ENCODE measurements at places on chromosomes 1 and 21. TPM values are rescaled to one million over a fixed set of nuclear protein-coding genes. Genes with fewer than 3 reads are reported as not detected.
A peak's percentile ranks its signal among the peaks of the same experiment; 100 is the strongest.

DNA sequence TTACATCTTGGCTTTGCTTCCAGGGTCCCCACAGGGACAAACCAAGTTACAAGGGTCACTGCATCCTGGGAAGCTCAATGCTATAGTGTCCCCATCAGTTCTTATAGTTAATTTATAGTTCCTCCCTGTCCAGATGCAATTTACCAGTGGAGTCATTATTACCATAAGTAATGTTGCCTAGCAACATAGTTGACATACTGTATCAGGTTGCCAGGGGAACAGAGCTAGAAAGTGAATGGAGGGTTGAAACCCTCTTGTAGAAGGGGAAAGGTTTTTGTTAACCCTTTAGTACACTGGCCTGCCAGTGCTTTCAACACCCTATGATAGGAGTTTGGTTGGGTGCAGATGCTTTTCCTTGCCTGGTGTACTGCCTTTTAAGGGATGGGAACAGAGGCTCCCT is 34.3 kb upstream of the TTC4 start:
- H3K4me1 ChIP-seq: no peaks in the 10 kb centered on the region
- H3K36me3 ChIP-seq: no peaks in the 10 kb centered on the region
- H3K4me3 ChIP-seq: no peak overlapping the region

- no peak overlapping the region for H3K27ac ChIP-seq
- H3K4me3 ChIP-seq: no peak overlapping the region
- no peaks in the 10 kb centered on the region for H3K36me3 ChIP-seq
- H3K4me1 ChIP-seq: peaks cover 24% of the 10 kb centered on the region
- no peak for DNase-seq
Observed at GRCh38 chr1:236501093-236501492, 22.7 kb upstream of the LGALS8 start.

DNA sequence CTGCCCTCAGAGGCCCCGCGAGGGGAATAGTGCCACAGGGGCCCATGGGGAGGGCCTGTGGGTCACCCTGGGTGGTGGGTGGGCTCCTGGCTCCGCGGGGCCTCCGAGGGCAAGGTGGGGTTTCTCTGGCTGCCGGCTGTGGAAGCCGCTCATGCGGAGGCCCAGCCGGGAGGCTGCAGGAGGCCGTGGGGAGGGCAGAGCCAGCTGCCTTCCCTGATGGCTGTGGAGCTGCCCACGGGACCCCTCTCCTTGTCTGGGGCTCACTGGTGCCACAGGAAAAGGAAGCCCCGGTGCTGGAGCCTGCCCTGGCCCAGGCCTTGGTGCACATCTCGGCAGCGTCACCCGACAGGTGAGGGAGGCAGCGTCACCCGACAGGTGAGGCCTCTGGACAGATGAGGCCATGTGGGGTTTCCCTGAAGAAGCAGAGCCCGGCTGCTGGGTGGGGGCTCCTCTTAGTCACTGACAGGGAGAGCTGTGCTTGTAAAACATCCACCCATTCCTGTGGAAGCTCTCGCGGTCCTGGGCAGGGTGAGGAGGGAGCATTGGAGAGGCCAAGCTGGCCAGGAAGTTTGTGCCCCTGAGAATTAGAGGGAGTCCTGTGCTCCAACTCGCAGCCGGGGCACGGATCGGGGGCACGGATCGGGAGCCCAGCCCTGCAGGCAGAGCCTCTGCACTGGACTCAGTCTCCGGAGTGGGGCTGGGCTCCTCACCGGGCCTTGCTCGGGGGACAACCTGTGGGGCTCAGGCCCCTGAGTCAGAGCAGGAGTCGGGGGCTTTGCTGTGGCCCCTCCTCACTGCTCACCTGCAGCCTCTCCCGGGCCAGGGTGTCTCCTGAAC is 6.1 kb downstream of the MIB2 start:
- no peaks in the 10 kb centered on the region for H3K27me3 ChIP-seq
- H3K27ac ChIP-seq: no peak overlapping the region
- peaks cover 6% of the 10 kb centered on the region for H3K4me1 ChIP-seq
- DNase-seq: no peak

GRCh38 chr1:230232371-230232771 is 165.3 kb downstream of the GALNT2 start:
- no peaks in the 10 kb centered on the region for H3K27me3 ChIP-seq
- no peak overlapping the region for H3K27ac ChIP-seq
- no peak overlapping the region for H3K4me3 ChIP-seq
- no peak for DNase-seq
- peaks cover 5% of the 10 kb centered on the region for H3K36me3 ChIP-seq

DNA sequence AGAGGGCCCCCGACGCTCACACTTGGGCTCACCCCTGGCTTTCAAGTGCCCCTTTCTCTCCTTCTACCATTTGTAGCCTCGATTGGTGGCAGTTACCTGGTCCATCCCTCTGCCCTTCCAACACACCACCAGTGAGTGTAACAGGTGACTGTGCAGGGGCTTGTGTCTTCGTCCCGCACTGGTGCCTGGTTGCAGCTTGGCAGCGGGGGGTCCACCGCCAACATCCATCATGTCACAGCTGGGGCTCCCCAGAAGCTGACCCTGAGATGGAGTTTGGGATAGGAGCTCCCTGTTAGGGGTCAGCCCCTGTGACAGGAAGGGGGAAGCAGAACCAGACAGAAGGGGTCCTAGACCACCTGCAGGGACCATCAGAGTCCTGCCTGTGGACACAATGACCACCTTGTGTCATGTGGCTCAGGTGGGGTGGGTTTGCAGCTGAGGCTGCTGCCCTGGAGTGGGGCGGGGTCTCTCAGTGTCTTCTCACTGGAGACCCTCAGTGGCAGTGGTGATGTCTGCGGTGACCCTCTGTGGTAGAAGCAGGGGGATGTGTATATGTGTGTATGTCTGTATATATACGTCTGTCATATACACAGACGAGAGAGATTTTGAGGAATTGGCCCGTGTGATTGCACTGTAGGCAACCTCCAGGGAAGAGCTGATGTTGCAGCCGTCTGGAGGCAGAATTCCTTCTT is 3.6 kb upstream of the CALML6 start:
- H3K4me3 ChIP-seq: no peak overlapping the region
- H3K27ac ChIP-seq: no peak overlapping the region
- no peaks in the 10 kb centered on the region for H3K27me3 ChIP-seq
- peaks cover 19% of the 10 kb centered on the region for H3K4me1 ChIP-seq
- DNase-seq: no peak
- H3K36me3 ChIP-seq: peaks cover 4% of the 10 kb centered on the region

GRCh38 chr1:63829349-63830327 is 55.8 kb downstream of the ROR1 start:
- DNase-seq: no peak
- H3K4me3 ChIP-seq: no peak overlapping the region
- H3K27me3 ChIP-seq: no peaks in the 10 kb centered on the region
- no peak overlapping the region for H3K27ac ChIP-seq
- H3K4me1 ChIP-seq: peaks cover 33% of the 10 kb centered on the region

DNA sequence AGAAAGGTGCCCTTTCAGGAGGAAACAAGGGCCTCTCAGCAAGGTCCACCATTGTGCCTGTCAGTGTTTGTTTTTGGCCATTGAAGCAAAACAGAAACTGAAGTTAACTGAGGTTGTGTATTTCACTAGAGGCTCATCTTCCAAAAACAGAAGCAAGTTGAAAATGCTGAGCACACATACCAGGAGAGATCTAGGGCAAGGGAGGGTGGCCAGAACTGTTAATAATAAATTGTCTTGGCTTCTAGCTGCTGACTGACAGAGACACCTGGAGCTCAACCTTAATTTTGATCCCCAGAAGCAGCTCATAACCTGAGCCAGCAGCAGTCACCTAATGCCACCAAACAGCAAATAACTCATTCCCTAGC is 5.2 kb downstream of the AGMAT start:
- no peaks in the 10 kb centered on the region for H3K36me3 ChIP-seq
- H3K4me1 ChIP-seq: peaks cover 5% of the 10 kb centered on the region
- no peaks in the 10 kb centered on the region for H3K27me3 ChIP-seq
- H3K4me3 ChIP-seq: no peak overlapping the region
- no peak for DNase-seq

GRCh38 chr1:22798083-22798482 is 87.4 kb downstream of the EPHB2 start:
- no peak for DNase-seq
- no peaks in the 10 kb centered on the region for H3K4me1 ChIP-seq
- no peaks in the 10 kb centered on the region for H3K36me3 ChIP-seq
- no peaks in the 10 kb centered on the region for H3K27me3 ChIP-seq
- no peak overlapping the region for H3K4me3 ChIP-seq

DNA sequence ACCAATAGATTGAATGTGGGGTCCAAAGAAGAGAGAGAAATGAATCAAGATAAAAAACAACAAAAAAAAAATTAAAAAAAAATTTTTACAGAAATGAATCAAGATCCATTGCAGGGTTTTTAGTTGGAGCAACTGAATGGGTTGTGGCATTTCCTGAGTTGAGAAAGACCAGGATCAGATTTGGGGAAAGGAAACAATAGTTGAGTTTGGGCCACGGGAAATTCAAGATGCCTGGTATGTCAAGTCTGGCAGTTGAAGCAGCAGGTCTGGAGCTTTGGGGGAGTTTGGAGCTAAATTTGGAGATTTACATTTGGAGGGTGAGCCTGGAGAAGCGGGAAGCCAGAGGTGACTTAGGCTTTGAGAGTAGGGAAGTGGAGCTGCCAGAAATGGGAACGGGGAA is 22.6 kb downstream of the ATP8B2 start:
- no peak overlapping the region for H3K27ac ChIP-seq
- H3K27me3 ChIP-seq: no peaks in the 10 kb centered on the region
- H3K36me3 ChIP-seq: peaks cover 59% of the 10 kb centered on the region

DNA sequence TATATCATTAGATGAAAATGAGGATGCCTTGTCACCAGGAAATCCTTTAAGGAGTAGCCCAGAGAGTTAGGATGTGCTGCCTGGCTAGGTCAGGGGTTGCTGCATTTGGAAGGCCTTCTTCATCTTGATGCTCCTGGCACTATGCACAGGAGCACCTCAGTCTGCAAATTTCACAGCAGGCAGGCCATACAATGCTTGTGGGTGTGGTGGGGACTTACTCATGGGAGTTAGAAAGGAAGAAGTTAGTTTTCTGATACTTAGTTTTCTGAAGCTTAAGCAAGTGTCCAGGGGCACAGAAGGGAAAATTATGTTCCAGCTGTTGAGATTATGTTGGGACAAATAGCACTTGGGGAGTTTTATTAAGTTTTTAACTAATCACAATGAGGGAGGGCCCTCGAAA is 11.4 kb downstream of the HLX start:
- no peaks in the 10 kb centered on the region for H3K27me3 ChIP-seq
- H3K4me1 ChIP-seq: no peaks in the 10 kb centered on the region
- no peak overlapping the region for H3K4me3 ChIP-seq
- H3K36me3 ChIP-seq: peaks cover 3% of the 10 kb centered on the region
- H3K27ac ChIP-seq: no peak overlapping the region
- no peak for DNase-seq

GRCh38 chr1:215544566-215544965 is 22.5 kb upstream of the KCTD3 start:
- H3K27me3 ChIP-seq: no peaks in the 10 kb centered on the region
- H3K36me3 ChIP-seq: no peaks in the 10 kb centered on the region
- no peak overlapping the region for H3K27ac ChIP-seq
- no peaks in the 10 kb centered on the region for H3K4me1 ChIP-seq

DNA sequence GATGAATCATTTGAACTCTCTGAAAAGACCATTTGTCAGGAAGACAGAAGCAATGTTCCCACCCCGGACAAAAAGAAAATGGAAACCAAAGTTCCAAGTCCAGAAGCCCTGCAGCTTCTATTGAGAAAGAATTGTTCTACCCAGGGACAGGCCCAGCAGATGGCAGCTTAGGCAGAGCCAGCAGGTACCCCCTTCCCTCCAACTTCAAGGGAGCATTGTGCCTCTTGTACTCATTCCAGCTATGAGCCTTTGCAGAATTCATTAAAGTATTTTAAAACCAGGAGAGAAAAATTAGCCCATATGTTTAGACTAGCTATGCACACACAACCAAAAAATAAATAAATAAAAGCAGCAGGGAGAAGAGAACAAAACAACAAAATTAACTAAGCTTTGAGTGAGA is 85.2 kb upstream of the KCND3 start:
- no peak overlapping the region for H3K4me3 ChIP-seq
- H3K27me3 ChIP-seq: no peaks in the 10 kb centered on the region
- H3K27ac ChIP-seq: no peak overlapping the region
- H3K36me3 ChIP-seq: no peaks in the 10 kb centered on the region

- DNase-seq: no peak
- no peak overlapping the region for H3K4me3 ChIP-seq
- no peaks in the 10 kb centered on the region for H3K4me1 ChIP-seq
- H3K36me3 ChIP-seq: no peaks in the 10 kb centered on the region
Observed at GRCh38 chr1:55531644-55532043, 316.5 kb upstream of the USP24 start.

GRCh38 chr1:228979774-228980173 is 244.5 kb downstream of the RHOU start:
- DNase-seq: no peak
- H3K4me3 ChIP-seq: no peak overlapping the region
- no peaks in the 10 kb centered on the region for H3K27me3 ChIP-seq
- H3K36me3 ChIP-seq: no peaks in the 10 kb centered on the region
- no peak overlapping the region for H3K27ac ChIP-seq

- peak; percentile 41 for DNase-seq
- H3K27ac ChIP-seq: no peak overlapping the region
- no peaks in the 10 kb centered on the region for H3K27me3 ChIP-seq
- no peaks in the 10 kb centered on the region for H3K36me3 ChIP-seq
Observed at GRCh38 chr1:224922404-224923164, 6.9 kb upstream of the DNAH14 start.

DNA sequence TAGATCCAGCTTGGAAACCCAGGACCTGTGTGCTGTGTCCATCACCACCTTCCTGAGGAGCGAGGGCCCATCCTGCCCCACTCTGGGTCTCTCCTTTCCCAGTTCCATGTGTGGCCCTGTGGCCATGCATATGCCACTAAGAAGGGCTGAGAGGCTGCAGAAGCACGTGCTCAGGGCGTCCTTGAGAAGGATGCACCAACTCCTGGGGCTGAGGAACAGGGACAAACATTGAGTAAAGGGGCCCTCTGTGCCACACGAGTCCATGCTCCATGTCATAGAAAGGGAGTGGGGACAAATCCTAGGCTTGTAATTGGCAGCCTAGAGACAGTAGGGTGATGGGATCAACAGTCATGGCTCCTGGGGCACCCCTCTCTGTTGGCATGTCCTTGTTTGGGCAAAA is 8.4 kb downstream of the ETV3L start:
- H3K27ac ChIP-seq: no peak overlapping the region
- H3K4me3 ChIP-seq: no peak overlapping the region
- peaks cover 6% of the 10 kb centered on the region for H3K4me1 ChIP-seq
- no peak for DNase-seq
- no peaks in the 10 kb centered on the region for H3K36me3 ChIP-seq

VHLL gene
- not detected for total RNA-seq

LRP8 gene
- total RNA-seq: 15.6 TPM

RHD gene
- total RNA-seq: not detected

EDARADD gene
- not detected for total RNA-seq

FAM78B gene
- total RNA-seq: 0.11 TPM

All from SJSA1 (cell line).